Kidney capillary endothelial cell (primary cell): ENCODE measurements at places on chromosomes 2 and 18.

- peak; percentile 19 for DNase-seq
Observed at GRCh38 chr2:55550368-55551102, 31.0 kb downstream of the CFAP36 start.

DNA sequence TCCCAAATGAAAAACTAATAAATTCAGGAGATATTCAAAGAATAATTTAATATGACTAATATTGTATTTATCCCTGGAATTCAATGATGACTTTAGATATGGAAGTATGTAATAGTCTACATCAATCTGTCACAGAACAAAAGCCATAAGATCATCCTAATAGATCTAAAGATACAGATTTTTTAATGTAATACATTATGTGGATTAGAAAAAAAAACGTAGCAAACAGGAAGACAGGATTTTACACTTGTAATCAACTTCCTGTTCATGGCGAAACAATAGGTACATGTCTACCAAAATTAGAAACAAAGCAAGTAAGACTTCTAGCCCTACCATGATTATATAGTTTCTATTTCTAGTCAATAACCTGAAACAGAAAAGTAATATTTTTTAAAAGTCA is 192.2 kb downstream of the TTC32 start:
- DNase-seq: peak; percentile 36

GRCh38 chr2:118290411-118291250 is 202.4 kb downstream of the INSIG2 start:
- no peak for DNase-seq

- peak; percentile 19 for DNase-seq
Observed at GRCh38 chr2:170396799-170397459, 219.0 kb downstream of the MYO3B start.

GRCh38 chr2:73972846-73973245 is 11.9 kb upstream of the TET3 start:
- no peak for DNase-seq

DNA sequence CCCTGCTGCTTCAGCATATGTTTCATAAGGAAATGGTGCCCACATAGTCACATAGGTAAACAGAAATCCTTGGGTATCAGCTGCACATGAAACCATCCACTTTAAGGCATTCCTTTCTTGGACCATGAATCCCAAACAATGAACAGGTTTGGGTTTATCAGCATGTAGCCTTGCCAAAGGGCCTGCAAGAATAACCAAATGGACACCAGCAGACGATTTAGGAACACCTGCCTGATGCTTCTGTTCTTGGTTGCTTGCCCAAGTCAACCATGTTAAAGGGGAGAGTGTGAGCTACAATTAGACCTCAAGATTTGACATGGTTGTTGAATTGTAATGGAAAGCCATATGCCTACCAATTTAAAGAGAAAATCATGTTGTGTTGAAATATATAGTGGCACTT is 1342.7 kb upstream of the PIK3C3 start:
- no peak for DNase-seq

GRCh38 chr2:38129987-38130386 is 54.0 kb upstream of the CYP1B1 start:
- no peak for DNase-seq

DNA sequence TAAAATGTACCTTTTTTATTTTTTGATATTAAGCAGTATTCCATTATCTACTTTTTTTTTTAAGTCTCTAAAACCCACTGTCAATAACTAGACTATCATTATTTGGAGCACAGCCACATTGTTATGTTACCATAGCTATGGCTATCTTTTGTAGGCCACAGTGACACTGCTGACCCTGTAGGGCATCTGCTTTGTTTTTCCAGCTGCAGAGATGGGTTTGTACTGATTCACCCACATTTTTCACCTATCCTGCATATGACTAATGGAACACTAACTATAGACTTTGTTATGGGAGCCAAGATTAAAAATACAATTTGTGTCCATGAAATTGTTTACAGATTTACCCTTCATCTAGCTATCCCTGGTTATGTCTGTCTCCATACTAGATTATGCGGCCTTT is 21.6 kb upstream of the OTX1 start:
- DNase-seq: peak; percentile 71

- DNase-seq: no peak
Observed at GRCh38 chr2:156803243-156803642, 367.1 kb downstream of the GPD2 start.

GRCh38 chr18:78812067-78812466 is 167.6 kb upstream of the SALL3 start:
- no peak for DNase-seq
